H9 (cell line): ENCODE measurements at places on chromosomes 16 and 17. TPM values are rescaled to one million over a fixed set of nuclear protein-coding genes. Genes with fewer than 3 reads are reported as not detected.

DNA sequence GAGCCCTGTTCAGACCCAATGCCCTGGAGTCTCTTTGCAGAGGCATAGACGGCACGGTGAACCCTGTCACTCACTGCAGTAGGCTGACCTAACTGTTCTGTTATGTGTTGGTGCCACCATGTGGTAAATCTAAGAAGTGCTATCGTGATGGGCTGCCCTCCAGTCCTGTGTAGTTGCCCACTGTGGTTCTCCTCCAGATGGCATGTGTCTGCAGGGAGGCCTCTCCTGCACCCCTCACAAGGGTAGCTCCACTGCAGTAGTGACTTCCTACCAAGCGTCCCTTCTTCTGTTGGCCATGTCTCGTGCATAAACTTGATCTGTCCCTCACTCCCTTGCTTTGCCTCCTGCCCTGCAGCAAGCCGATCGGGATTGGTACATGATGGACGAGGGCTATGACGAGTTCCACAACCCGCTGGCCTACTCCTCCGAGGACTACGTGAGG lies 5.8 kb downstream of the DHX38 start:
- no peak overlapping the region for H3K4me3 ChIP-seq
- peak; percentile 76 for DNase-seq
- H3K27me3 ChIP-seq: no peaks in the 10 kb centered on the region
- H3K27ac ChIP-seq: no peak overlapping the region

DNA sequence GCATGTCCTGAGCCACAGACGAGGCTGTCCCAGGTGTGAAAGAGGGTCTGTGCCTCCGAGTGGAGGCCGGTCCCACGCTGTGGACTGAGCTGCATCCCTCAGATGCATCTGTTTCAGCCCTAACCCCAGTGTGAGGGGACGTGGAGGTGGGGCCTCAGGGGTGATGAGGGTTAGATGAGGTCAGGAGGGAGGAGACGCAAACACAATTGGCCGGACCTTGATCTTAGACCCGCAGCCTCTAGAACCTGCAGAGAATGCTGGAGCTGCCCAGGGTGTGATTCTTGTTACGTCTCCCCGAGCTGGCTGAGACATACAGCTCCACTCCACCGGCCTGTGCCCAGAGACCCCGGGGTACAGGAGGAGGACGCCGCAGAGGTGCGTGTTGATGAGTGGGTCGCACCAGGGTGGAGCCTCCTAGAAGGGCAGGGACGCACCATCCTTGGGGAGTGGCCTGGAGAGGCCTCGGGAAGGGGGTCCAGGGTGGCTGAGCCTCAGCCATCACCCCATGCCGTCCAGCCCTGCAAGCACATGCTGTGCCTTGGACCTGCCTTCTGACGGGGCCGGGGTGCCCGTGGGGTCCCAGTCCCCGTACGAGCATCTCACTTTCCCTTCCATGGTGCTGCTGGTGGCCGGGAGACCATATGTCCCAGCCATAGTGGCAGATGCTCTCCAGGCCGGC lies 16.6 kb upstream of the C1QTNF8 start:
- DNase-seq: no peak
- H3K36me3 ChIP-seq: no peaks in the 10 kb centered on the region
- H3K27ac ChIP-seq: no peak overlapping the region
- no peaks in the 10 kb centered on the region for H3K27me3 ChIP-seq

Gene KRT36
- not detected in 2 replicates for total RNA-seq

Gene RPRML
- total RNA-seq: 1.3 and 1.4 TPM in 2 replicates

GRCh38 chr16:23868136-23868535 lies 32.4 kb downstream of the PRKCB start:
- no peak overlapping the region for H3K27ac ChIP-seq
- no peak for DNase-seq
- H3K27me3 ChIP-seq: peaks cover 23% of the 10 kb centered on the region; the same call in 1 of the 2 replicates
- peaks cover 4% of the 10 kb centered on the region for H3K4me1 ChIP-seq
- H3K4me3 ChIP-seq: no peak overlapping the region

DNA sequence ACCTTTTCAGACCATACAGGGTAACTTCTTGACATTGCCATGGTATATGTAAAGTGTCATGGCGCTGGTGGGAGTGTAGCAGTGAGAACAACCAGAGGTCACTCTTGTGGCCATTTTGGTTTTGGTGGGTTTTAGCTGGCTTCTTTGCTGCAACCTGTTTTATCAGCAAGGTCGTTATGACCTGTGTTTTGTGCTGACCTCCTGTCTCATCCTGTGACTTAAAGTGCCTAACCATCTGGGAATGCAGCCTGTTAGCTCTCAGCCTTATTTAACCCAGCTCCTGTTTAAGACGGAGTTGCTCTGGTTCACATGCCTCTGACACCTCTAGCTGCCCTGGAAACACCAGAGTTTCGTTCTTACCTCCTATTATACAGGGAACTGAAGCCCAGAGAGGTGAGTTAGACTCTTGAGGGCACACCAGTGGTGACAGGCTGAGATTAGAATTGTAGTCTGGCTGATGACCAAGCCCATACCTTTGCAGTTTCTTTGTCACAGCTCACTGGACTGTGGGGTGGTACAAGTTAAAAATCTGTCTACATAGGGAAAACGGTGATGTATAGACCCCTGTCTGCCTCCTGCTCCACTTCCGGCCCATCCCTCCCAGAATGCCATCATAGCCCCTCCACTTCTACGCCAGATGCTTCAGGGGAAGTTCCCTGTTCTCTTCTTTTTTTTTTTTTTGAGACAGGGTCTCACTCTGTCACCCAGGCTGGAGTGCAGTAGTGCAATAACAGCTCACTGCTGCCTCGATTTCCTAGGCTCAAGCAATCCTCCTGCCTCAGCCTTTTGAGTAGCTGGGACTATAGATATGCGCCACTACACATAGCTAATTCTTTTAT lies 21.0 kb downstream of the KSR1 start:
- no peak overlapping the region for H3K4me3 ChIP-seq
- H3K27me3 ChIP-seq: no peaks in the 10 kb centered on the region
- H3K36me3 ChIP-seq: no peaks in the 10 kb centered on the region
- DNase-seq: no peak
- no peak overlapping the region for H3K27ac ChIP-seq

DNA sequence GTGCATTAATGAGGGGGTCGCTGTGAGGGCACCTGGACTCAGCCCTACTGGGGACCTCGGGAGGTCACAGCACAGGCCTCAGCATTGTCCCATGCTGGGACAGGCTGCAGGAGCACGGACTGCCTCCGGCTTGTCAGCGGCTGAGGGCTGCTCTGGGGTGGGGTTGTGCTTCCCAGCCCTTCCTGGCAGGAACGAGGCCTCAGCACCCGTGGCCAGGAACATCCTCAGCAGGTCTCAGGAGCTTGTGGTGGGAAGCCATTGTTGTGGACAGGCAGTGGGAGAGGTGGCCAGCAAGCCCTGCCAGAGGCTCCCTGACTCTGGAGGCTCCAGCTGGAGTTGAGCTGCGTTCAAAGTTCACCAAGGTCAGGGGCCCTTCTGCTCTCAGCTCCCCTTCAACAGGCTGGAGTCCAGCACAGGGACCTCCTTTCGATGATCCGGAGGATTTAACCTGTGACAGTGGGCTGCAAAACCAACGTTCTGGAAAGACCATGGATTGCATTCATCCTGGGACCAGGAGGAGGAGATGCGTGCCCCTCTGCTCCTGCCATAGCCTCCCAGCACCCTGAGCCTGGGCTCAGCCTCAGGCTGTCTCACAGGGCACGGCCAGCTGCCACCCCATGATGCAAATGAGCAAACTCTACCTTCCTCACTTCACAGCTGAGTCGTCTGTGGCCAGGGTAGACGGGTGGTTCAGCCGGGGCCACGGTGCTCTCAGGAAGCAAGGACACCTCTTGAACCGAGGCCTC lies 32.6 kb downstream of the FOXL1 start:
- no peak overlapping the region for H3K4me3 ChIP-seq
- H3K36me3 ChIP-seq: no peaks in the 10 kb centered on the region
- H3K27me3 ChIP-seq: no peaks in the 10 kb centered on the region

DNA sequence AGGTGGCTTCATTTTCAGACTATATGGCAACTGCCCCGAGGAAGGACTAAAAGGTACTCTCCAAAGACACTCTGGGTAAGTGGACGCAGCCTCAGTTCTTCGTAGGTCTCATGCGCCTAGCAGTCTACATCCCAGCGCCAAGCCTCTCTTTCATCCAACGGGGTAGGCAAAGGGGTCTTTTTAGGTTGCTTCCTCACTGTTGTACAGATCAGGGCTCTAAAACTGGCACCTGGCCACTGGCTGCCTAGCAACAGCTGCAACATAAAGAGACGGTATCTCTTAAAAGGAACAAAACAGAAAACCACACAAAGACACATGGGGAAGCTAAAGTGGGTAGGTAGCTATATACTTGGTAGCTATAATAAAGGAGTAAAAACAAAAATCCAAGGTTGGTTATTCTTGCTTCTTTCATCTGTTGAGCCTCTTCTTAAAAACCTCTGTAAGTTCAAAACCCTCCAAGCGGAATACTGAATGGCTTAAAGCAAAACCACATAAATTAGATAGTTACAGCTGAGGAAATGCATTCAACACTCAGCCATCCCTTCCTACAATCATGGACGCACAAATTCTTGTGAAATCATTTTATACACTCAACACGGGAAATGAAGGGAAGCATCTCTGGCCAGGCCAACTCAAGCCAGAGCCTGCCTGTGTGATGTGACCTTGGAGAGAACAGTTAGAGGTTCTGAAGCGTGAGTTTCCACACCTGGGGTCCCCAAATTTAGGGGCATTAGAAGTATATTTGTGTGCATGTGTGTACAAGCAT lies 22.7 kb downstream of the CYTH1 start:
- no peak overlapping the region for H3K4me3 ChIP-seq
- no peak overlapping the region for H3K27ac ChIP-seq
- no peaks in the 10 kb centered on the region for H3K27me3 ChIP-seq
- peaks cover 2% of the 10 kb centered on the region; the same call in 1 of the 2 replicates for H3K4me1 ChIP-seq
- DNase-seq: no peak

DNA sequence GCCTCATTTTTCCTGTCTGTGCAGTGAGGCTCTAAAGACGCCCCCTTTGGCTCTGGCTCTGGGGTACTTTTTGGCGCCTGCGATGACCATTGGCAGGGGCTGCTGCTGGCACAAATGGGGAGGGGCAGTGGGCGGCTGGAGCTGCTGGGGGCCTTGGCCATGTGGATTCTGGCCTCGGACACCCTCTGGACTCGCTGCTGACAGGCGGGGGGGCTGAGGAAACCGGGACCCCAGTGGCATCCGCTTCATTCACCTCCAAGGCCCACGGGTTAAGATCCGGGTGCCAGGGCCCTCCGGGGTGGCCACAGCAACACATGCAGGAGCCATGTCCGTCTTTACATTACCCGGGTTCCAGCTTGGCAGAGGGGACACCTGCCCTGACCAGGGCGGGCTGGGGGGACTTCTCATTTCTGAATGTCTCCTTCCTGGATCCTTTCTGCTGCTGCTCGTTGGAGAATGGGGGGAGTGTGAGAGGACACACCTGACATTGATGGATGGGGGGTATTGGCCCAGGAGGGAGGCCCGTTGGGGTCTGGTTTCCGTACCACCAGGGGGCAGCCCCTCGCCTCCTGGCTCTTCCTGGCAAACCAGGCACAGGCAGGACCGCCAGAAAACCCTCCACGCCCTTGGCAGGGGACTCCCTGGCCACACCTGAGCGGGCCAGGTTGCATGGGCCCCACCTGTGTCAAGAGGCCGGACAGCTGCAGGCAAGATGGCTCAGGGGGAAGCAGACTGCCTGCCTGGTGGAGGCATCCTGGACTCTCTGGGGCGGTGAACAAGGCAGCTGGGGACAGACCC lies 21.8 kb downstream of the GSE1 start:
- no peaks in the 10 kb centered on the region for H3K4me1 ChIP-seq
- H3K4me3 ChIP-seq: no peak overlapping the region
- peak; percentile 52 for DNase-seq
- H3K36me3 ChIP-seq: peaks cover 21% of the 10 kb centered on the region
- no peaks in the 10 kb centered on the region for H3K27me3 ChIP-seq
- no peak overlapping the region for H3K27ac ChIP-seq

- H3K4me3 ChIP-seq: no peak overlapping the region
- no peaks in the 10 kb centered on the region for H3K27me3 ChIP-seq
- peak; percentile 72 for DNase-seq
- H3K36me3 ChIP-seq: peaks cover 28% of the 10 kb centered on the region
Observed at GRCh38 chr17:36123431-36123830, 19.8 kb downstream of the CCL4 start.

Gene USB1
- total RNA-seq: 65.0 and 65.6 TPM in 2 replicates

GRCh38 chr17:38899421-38899820 lies 26.0 kb upstream of the LASP1NB start:
- H3K27ac ChIP-seq: no peak overlapping the region
- H3K4me1 ChIP-seq: no peaks in the 10 kb centered on the region
- H3K4me3 ChIP-seq: no peak overlapping the region
- no peak for DNase-seq
- H3K27me3 ChIP-seq: no peaks in the 10 kb centered on the region

Gene STAT5B
- total RNA-seq: 42.9 and 46.2 TPM in 2 replicates

GRCh38 chr17:20235747-20236146 lies 226.6 kb downstream of the SPECC1 start:
- no peak overlapping the region for H3K27ac ChIP-seq
- no peak for DNase-seq
- H3K4me3 ChIP-seq: no peak overlapping the region
- H3K36me3 ChIP-seq: peaks cover 21% of the 10 kb centered on the region
- H3K27me3 ChIP-seq: no peaks in the 10 kb centered on the region
- no peaks in the 10 kb centered on the region; the same call in 1 of the 2 replicates for H3K4me1 ChIP-seq

DNA sequence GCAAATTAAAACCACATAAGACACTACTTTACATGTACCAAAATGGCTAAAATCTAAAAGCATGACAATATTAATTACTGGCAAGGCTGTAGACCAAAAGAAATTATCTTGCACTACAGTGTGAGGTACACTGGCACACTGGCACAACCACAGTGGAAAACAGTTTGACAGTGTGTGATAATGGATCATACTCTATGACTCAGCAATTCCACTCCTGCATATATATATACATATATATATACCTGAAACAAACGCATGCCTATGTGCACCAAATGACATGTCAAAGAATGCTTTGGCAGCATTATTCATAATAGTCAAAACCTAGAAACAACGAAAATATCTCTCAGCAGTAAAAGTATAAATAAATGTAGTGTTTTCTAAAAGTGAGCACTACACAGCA lies 4.6 kb upstream of the DYNLRB2 start:
- DNase-seq: no peak
- no peak overlapping the region for H3K27ac ChIP-seq
- no peaks in the 10 kb centered on the region; the same call in 1 of the 2 replicates for H3K36me3 ChIP-seq
- H3K4me1 ChIP-seq: no peaks in the 10 kb centered on the region
- no peak overlapping the region for H3K4me3 ChIP-seq

Gene GJD3
- total RNA-seq: not detected in 2 replicates

- no peaks in the 10 kb centered on the region for H3K27me3 ChIP-seq
- H3K27ac ChIP-seq: no peak overlapping the region
- H3K4me1 ChIP-seq: no peaks in the 10 kb centered on the region
- DNase-seq: no peak
- no peaks in the 10 kb centered on the region for H3K36me3 ChIP-seq
- no peak overlapping the region for H3K4me3 ChIP-seq
Observed at GRCh38 chr17:55286681-55287589, 22.2 kb downstream of the HLF start.

- no peak for DNase-seq
- H3K4me3 ChIP-seq: no peak overlapping the region
- H3K4me1 ChIP-seq: no peaks in the 10 kb centered on the region; the same call in 1 of the 2 replicates
- H3K27me3 ChIP-seq: no peaks in the 10 kb centered on the region
Observed at GRCh38 chr17:28466521-28467048, 6.9 kb upstream of the SLC13A2 start.

Gene TBC1D3I
- 0.35 TPM in 1 of 2 replicates, not detected in the other for total RNA-seq
